NCI-H1930 (cell line): ENCODE measurements at places on chromosomes 6 and 20.

GRCh38 chr20:17381724-17382123 is 149.5 kb downstream of the BFSP1 start:
- DNase-seq, result no peak

DNA sequence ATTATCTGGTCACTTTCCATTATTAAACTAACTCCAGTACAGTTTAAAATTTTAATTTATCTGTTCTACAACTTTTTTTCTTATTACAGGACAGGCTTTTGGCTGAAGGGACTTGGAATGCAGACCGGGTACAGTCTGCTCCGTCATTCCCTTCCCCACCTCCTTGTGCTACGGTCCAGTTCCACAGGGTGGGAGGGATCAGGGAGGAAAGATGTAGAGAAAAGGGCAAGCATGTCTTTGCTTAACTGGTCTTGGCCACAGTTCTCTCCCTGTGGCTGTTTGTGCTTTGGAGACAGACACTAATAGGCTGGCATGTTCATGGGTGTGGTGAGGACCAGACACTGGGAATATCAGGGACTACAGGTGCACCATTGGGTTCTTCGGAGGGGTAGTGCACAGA is 12.1 kb upstream of the RGS17 start:
- no peak for DNase-seq

- no peak for DNase-seq
Measured at GRCh38 chr20:59770851-59771250, 162.6 kb downstream of the SYCP2 start.

DNA sequence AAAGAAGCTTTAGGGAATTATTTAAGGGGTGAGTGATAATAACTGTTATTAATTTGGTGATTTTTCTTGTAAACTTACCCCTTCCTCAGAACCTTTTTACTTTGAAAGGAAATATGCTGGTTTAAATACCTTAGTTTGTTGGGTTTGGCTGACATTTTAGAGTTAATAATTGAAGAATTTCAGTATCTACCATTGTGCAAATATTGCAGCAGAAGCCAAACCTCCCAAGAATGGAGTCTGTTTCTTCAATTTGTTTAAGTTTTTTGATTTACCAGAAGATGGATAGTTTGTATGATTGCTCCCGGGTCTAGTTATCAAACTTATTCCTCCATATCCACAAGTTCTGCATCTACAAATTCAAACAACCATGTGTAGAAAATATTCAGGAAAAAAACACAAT is 77.1 kb downstream of the ATRN start:
- no peak for DNase-seq

DNA sequence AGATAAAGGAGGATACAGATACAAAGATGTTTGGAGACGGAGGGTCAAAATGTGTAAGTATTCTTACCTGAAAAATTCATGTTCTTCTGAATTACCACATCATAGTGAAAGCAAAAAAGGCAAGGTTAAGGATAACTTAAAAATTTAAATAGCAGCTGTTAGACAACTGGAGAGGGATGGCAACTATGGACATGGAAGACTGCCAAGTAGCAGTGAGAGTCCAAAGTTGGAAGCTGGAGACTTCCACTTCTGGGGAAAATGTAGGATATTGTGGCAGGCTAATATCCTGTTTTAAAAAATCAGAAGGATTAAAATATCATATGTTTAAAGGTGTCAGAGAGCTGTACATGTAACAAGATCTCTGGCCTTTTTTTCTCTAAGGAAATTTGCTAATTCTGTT is 29.8 kb downstream of the SYCP2 start:
- no peak for DNase-seq

GRCh38 chr6:13742961-13743735 is 31.5 kb upstream of the RANBP9 start:
- no peak for DNase-seq

- DNase-seq, result no peak
Measured at GRCh38 chr6:17265570-17265969, 15.6 kb upstream of the RBM24 start.

DNA sequence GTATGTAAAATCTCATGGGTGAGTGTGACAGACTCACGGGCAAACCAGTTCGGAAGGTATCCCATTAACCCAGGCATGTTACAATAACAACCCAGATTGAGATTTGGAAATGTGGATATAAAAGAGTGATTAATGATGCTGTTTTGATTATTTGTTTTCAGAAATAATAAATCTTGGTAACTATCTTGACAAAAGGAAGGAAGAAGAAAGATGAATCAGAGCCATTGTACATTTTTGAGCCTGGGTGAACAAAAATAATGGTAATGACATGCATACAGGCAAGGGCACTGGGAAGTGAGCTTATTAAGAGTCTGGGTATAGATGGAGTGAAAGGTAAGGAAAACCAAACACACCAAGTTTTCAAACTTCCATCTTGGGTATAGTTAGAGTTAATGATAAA is 862.0 kb downstream of the PHF3 start:
- no peak for DNase-seq

DNA sequence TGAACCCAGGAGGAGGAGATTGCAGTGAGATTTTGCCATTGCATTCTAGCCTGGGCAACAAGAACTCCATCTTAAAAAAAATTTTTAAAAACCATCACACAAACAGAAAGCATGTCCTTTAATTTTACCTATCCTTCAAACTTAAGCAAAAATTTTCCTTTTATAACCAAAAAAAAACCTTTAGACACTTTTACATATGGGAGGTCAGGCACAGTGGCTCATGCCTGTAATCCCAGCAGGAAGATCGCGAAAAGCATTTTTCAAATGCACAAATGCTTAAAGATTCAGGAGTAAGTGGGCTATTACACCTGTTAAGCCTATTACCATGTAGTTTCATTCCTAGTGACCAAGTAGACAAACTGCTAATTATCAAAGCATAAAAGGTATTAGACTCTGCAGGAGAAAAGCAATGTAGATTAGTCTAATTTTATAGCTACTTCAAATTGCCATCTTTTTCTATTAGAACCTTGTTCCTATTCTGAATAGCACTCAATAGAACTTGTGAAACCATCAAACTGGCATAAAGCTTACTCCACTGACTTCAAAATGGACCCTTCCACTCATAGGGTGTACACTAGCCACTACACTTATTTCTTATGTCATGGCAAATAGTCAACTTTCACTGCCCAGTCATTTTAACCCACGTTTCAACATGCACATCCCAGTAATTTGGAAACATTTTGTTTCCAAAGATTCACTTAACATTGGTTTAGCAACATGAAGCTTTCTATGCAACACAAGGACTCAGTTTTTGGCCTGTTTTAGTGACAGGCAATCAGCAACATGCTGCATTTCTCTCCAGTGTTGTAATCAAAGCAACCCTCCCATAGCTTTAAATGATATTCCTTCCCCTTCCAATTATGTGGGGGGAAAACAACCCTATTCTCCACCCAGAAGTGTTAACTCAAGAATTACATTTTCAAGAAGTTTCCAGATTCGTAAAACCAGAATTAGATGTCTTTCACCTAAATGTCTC is 4.0 kb downstream of the EEF1A1 start:
- no peak for DNase-seq

DNA sequence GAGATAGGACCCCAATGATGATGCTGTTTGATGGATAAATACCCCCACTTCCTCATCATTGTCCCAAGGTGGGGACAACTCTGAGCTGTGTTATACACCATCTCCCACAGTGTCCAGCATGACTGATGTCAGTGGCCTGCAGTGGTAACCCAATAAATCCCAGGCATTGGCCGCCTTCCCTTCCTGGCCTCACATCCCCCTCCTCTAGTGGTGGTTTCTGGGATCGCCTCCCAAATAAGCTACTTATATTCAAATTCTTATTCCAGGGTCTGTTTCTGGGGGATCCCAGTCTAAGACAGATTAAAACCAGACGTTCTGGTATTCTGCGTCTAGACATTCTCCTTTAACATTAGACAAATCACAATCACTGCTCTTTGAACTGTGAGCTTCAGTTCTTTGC is 90.6 kb downstream of the SCP2D1 start:
- DNase-seq, result no peak

- no peak for DNase-seq
Measured at GRCh38 chr20:47768016-47768824, 17.1 kb downstream of the SULF2 start.

DNA sequence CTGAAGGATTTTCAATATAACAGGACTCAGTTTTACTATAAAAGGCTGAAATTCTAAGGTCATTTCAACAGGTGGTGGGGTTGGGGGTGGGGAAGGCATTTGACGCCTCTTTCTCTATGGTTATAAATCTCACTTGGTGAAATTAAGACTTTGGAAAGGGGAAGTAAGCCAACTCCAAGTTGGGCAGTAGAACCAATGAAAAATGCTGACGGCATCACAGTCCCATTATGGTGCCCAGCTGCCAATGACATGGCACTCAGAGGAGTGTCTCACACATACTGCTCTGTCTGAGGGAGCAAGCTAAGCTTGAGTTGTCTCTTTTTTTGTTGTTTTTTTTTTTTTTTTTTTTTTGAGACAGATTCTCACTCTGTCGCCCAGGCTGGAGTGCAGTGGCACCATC is 4.7 kb downstream of the SLC16A10 start:
- no peak for DNase-seq

DNA sequence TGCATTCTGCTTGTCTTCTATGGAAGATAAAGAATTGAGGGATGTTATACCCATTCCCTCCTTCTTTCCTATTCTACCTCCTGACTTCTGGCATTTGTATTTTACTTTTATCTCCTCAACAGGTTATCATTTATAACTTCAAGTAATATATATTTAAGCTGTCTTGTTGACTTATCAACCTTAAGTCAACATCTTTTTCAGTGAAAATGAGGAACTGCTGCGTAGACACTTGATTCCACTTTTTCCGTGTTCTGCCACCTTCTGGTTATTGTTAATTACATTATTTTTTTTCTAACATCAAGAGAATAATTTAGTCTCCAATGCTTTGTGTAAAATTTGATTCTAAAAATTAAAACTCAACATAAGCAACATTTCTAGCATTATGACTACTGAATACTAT is 107.5 kb downstream of the PRKN start:
- no peak for DNase-seq

DNA sequence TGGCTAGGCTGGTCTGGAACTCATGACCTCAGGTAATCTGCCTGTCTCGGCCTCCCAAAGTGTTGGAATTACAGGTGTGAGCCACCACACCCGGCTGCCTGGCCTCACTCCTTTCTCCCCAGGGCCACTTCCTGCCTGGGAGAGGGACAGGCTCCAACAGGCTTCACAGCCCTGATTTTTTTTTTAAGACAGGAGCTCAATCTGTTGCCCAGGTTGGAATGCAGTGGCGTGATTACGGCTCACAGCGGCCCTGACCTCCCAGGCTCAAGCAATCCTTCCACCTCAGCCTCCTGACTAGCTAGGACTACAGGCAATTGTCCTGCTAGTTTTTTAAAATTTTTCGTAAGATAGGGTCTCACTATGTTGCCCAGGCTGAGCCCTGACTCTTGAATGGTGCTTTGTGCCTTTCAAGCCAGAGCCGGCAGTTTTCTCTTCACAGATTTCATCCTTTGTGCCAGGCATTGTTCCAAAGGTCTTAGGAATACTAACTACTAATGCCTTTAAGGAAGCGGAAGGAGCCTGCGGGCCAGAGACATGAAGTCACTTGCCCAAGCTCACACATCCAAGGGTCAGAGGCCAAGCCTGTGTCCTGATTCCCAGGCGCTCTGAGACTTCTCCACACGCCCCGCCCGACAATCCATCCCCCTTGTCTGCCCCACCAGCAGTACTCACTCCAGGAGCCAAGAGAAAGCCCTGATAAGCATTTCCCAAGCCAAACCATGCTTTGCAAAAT is 19.2 kb downstream of the CAPN11 start:
- no peak for DNase-seq

- DNase-seq, result no peak
Measured at GRCh38 chr20:5612581-5613301, 137.5 kb upstream of the SHLD1 start.
